Kidney (tissue), 22 donors: ENCODE measurements at places on chromosomes 5 and 9. TPM values are rescaled to one million over a fixed set of nuclear protein-coding genes. Genes with fewer than 3 reads are reported as not detected.

DNA sequence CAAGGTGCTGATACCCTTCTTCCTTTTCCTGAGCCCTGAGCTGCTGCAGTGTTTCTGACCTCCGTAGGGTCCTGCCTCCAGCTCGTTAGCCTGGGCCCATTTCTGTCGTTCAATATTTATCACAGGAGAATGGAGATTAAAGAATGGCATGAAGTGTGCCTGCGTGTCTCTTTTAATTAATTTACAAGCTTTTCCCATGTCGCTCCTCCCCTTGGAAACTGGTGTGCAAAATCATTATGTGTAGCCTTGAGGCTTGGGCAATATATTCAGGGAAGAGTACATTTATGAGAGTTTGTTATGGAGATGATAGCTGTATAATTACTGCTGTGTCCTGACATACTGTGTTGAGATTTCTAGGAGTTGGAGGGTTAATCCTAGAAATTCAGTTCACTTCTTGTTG lies 99.7 kb downstream of the PCSK5 start:
- no peak overlapping the region for H3K4me3 ChIP-seq
- no peaks in the 10 kb centered on the region for H3K36me3 ChIP-seq
- no peak for DNase-seq
- peaks cover 4% of the 10 kb centered on the region for H3K4me1 ChIP-seq
- H3K27me3 ChIP-seq = no peaks in the 10 kb centered on the region
- H3K27ac ChIP-seq = no peak overlapping the region

- no peaks in the 10 kb centered on the region for H3K27me3 ChIP-seq
- no peak overlapping the region for H3K27ac ChIP-seq
- H3K4me3 ChIP-seq = no peak overlapping the region
- DNase-seq = no peak
- no peaks in the 10 kb centered on the region for H3K4me1 ChIP-seq
Measured at GRCh38 chr5:155485386-155485785, 471.8 kb downstream of the KIF4B start.

- peak overlapping the region; percentile 11 for H3K4me3 ChIP-seq
- peak overlapping the region; percentile 66 for H3K27ac ChIP-seq
- H3K27me3 ChIP-seq = no peaks in the 10 kb centered on the region
- peak; percentile 98 for DNase-seq
- H3K36me3 ChIP-seq = no peaks in the 10 kb centered on the region
Measured at GRCh38 chr9:130824643-130825350, 10.3 kb upstream of the ABL1 start.

DNA sequence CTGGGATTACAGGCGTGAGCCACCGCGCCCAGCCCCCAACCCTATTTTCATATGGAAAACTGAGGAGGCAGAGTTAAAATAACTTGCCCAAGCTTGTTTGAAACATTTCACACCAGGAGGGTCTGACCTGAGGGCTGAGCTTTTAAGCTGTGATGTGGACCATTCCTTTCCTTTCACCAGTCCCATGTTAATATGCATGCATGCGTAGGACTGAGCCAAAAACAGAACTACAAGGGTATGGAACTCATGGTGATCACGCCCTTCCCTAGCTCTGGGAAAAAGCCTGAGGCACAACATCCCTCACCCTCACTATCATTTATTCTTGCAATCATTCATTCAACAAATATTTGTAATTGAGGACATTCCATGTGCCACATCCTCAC lies 87.4 kb upstream of the FAM169A start:
- H3K4me3 ChIP-seq = no peak overlapping the region
- no peak for DNase-seq
- H3K27ac ChIP-seq = no peak overlapping the region
- H3K36me3 ChIP-seq = no peaks in the 10 kb centered on the region
- no peaks in the 10 kb centered on the region for H3K27me3 ChIP-seq

- H3K27me3 ChIP-seq = no peaks in the 10 kb centered on the region
- no peak overlapping the region for H3K4me3 ChIP-seq
- H3K4me1 ChIP-seq = no peaks in the 10 kb centered on the region
- DNase-seq = no peak
Measured at GRCh38 chr5:1463326-1464095, 18.3 kb upstream of the SLC6A3 start.

DNA sequence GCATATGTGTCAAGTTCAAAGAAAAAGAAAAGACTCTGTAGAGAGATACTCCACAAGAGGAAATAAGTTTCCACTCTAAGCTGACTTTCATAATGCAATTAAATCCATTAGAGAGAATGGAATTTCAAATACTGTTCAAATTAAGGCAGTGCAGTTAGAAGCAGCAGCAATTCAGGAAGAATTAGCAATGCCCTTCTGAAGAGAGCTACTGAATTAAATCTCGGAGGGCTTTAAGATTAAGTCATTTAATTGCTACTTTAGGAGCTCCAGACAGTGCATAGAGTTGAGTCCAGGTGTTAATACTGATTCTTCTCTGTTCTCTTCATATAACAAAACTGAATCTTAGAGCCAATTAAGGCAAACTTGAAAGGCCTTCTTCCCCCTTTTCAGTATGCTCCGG lies 8.5 kb downstream of the CDH12 start:
- no peak overlapping the region for H3K4me3 ChIP-seq
- DNase-seq = no peak
- H3K27ac ChIP-seq = no peak overlapping the region

- H3K36me3 ChIP-seq = no peaks in the 10 kb centered on the region
- H3K27ac ChIP-seq = peak overlapping the region; percentile 93
- no peak for DNase-seq
- peak overlapping the region; percentile 7 for H3K4me3 ChIP-seq
- H3K27me3 ChIP-seq = no peaks in the 10 kb centered on the region
Measured at GRCh38 chr9:94867842-94868312, 141.4 kb downstream of the AOPEP start.

Gene TLX3
- not detected for total RNA-seq

Gene FAT2
- 0.13 TPM for total RNA-seq
